ENCODE measurements at places on chromosomes 16 and 17.

GRCh38 chr17:19292377-19292711, 55.2 kb downstream of the EPN2 start:
- H3K4me3 ChIP-seq = no peak overlapping the region
- no peak overlapping the region for H3K27ac ChIP-seq
- H3K27me3 ChIP-seq = peaks cover 3% of the 10 kb centered on the region
- DNase-seq = no peak

GRCh38 chr16:2664574-2664982, 17.7 kb upstream of the KCTD5 start:
- no peaks in the 10 kb centered on the region for H3K4me1 ChIP-seq
- H3K27me3 ChIP-seq = peaks cover 2% of the 10 kb centered on the region
- H3K27ac ChIP-seq = no peak overlapping the region
- peaks cover 10% of the 10 kb centered on the region for H3K36me3 ChIP-seq
- DNase-seq = no peak
- no peak overlapping the region for H3K4me3 ChIP-seq

GRCh38 chr17:77726549-77727006, 231.9 kb upstream of the TNRC6C start:
- H3K27me3 ChIP-seq = peaks cover 2% of the 10 kb centered on the region
- no peaks in the 10 kb centered on the region for H3K36me3 ChIP-seq
- H3K4me3 ChIP-seq = no peak overlapping the region
- H3K27ac ChIP-seq = no peak overlapping the region
- peaks cover 2% of the 10 kb centered on the region for H3K4me1 ChIP-seq

DNA sequence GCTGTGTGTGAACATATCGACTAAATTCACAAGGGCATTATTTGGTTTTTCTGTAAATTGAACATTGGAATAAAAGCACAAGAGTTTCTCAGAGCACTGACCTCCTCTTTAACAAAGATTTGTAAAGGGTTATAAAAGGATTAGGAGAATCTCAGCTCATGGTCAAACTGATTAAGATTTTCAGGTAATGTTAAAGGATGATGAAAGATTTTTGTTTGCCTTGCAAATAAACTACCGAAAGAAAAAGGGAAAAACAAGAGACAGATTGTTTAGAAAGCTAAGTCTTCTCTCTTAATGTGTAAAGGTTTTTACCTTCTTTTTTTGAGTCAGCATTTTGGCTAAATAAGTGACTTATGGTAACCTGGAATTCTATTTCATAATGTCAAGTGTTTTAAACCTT, 47.6 kb upstream of the MED9 start:
- no peak overlapping the region for H3K4me3 ChIP-seq
- no peaks in the 10 kb centered on the region for H3K4me1 ChIP-seq
- no peak overlapping the region for H3K27ac ChIP-seq
- no peaks in the 10 kb centered on the region for H3K36me3 ChIP-seq
- DNase-seq = no peak

DNA sequence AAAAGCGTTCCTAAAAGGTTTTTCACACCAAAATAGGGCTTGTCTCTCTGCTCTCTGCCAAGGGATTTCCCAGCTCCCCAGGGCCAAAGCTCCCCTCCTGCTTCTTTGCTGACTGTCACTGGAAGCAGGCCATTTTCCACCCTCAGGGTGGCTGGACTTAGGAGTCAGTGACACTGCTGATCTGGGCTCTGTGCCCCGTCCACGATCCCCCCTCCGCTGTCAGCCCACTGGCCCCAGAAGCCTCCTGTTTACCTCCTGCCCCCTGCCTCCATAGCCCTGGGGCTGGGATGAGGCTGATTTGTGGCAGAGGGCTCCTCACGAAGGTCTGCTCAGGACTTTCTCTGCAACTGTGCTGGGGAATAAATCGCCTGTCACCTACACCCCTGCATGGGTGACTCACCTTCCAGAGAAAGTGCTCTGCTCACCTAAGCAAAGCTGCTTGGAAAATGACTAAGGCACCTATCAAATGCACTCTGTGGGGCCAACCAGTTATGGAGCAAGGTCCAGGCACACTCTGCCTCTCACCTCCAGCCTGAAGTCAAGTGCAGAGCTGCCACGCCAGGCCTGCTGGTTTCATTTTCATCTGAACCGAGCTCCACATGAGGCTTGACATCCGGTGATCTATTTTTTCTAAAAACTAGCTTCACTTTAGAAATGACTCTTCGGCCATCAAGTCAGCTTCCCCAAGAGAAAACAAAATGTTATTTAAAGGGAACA, 4.9 kb downstream of the MAP3K14 start:
- no peak for DNase-seq
- peaks cover 15% of the 10 kb centered on the region for H3K27me3 ChIP-seq
- H3K36me3 ChIP-seq = peaks cover 4% of the 10 kb centered on the region
- no peak overlapping the region for H3K4me3 ChIP-seq
- no peak overlapping the region for H3K27ac ChIP-seq
